ENCODE measurements at places on chromosomes 16 and 17.

- DNase-seq: no peak
Observed at GRCh38 chr17:50420419-50421112, 5.5 kb upstream of the ACSF2 start.

- no peak for DNase-seq
Observed at GRCh38 chr17:77071925-77072490, 68.8 kb upstream of the SEC14L1 start.

DNA sequence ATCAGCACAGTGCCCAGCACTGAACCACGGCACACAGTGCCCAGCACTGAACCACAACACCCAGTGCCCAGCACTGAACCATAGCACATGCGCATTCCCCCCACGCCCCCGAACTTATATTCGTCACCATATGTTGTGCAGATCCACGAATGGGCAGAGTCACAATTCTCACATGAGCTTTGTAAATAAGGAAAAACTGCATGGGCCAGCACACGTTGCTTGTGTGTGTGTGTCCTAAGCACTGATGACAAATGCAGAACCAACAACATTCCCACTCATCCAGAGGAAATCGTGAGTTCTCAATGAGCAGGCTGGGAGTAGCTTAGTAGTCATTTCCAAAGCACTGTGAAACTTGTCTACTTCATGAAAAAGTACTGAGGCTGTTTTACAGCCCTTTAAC lies 70.0 kb downstream of the ADCY9 start:
- DNase-seq: no peak

DNA sequence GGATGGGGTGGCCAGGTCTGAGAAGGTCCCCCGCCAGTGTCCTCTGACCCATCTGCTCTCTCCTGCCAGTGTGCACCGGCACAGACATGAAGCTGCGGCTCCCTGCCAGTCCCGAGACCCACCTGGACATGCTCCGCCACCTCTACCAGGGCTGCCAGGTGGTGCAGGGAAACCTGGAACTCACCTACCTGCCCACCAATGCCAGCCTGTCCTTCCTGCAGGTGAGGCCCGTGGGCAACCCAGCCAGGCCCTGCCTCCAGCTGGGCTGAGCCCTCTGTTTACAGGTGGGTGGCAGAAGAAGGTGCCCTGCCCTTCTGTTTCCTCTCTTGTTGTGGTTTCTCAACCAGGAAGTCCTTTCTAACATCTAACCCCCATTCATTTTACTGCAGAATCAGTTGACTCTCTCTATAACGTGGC lies 7.1 kb downstream of the ERBB2 start:
- no peak for DNase-seq

DNA sequence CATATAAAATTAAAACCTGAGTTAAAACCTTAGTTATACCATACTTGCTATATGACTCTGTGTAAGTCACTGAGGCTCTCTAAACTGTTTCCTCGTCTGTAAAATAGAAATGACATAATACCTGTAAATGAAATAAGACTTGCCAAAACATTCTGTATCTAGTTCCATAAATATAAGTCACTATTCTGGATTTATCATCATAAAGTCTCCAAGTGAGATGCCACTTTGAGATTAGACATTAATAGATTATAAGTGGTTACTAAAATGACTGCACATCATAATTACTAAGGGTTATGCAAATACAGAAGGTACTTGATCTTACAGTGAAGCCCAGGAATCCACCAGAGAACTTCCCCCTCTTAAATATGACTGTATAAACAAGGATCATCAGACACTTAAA lies 12.0 kb upstream of the BRIP1 start:
- no peak for DNase-seq

DNA sequence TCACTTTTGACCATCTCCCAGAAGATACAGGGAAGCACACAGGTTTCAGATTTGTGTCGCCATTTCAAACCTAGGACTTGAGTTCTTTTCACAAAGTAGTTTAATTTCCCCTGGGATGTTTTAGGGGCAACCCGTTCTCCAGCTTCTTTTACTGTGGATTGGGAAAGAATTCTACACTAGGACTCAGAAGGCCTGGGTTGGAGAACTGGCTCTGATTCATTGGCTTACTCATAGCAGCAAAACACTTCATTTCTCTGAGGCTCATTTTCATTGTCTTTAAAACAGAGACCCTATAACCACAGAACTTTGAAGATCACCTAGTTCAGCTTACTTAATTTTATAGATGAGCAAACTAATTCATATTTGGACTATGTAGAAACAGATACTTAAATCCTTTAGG lies 175.9 kb upstream of the SALL1 start:
- no peak for DNase-seq

- peak; percentile 32 for DNase-seq
Observed at GRCh38 chr17:43400943-43401717, 2.3 kb downstream of the ARL4D start.

- DNase-seq: no peak
Observed at GRCh38 chr16:17348826-17349225, 121.9 kb downstream of the XYLT1 start.

GRCh38 chr17:37779554-37779953 lies 34.7 kb upstream of the HNF1B start:
- no peak for DNase-seq

DNA sequence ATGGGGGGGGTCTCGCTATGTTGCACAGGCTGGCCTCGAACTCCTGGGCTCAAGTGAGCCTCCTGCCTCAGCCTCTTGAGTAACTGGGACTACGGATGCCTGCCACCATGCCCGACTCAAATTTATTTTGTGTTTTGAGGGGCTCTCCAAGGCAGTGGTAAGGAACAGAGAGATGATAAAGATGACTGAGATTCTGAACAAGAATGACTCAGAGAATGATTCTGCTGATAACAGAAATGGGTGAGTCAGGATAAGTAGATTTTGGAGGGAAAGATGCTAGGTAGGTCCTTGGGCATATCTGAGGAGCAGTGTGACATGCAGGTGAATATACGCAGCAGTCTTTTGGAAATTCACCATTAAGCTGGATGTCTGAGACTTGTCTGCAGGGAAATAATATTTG lies 2.6 kb downstream of the TMEM220 start:
- no peak for DNase-seq

DNA sequence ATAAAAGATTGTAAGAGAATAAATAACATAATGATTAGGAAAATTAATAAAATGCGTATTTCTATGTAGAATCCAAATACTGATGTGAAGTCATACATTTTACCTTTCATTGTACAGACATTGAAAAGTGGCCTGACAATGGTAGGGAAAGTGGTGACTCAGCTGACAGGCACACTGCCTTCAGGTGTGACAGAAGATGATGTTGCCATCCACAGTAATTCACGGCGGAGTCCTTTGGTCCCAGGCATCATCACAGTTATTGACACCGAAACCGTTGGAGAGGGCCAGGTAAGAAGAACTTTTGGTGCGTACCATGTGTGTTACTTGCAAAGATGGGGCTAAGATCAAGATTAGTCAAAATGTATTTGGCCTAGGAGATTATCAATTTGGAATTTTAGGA lies 232.8 kb downstream of the BCAS3 start:
- no peak for DNase-seq

DNA sequence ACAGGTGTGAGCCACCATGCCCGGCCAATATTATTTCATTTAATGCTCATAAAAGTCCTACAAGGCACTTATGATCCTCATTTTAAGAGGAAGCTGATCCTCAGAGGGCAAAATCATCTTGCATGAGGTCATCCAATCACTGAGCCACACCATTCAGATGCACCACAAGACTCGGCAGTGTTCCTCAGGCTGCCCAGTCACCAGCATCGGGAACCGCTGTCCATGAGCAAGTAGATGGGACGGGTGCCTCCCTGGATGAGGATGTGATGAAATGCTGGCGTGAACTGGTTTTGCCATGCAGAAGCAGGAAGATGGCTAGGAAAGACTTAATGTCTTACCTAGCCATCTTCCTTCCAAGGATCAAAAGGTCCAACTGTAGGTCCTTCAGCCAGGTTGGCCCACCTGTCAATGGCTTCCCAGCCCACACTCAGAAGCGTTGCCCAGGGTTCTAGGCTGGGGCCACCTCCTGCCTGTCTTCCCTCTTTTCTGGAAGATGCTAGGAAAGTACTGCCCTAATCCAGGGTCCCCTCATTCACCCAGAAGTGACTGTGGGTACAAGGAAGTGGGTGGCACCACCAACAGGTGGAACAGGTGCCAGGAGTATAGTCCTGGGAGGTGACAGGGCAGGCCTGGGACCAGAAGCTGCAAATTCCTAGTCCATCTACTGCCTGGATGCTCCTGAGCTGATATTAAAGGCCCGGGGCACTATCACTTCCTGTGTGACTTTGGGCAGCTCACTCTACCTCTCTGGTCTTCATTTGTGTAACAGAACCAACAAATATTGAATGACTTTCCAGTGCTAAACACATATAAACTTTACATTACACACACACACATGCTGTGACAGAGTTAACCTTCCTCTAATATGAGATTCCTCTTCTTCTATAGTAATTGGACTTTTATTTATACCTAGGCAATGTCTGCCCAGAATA lies 32.2 kb upstream of the CRYBA1 start:
- no peak for DNase-seq

GRCh38 chr17:9472094-9472493 lies 103.5 kb downstream of the STX8 start:
- no peak for DNase-seq

DNA sequence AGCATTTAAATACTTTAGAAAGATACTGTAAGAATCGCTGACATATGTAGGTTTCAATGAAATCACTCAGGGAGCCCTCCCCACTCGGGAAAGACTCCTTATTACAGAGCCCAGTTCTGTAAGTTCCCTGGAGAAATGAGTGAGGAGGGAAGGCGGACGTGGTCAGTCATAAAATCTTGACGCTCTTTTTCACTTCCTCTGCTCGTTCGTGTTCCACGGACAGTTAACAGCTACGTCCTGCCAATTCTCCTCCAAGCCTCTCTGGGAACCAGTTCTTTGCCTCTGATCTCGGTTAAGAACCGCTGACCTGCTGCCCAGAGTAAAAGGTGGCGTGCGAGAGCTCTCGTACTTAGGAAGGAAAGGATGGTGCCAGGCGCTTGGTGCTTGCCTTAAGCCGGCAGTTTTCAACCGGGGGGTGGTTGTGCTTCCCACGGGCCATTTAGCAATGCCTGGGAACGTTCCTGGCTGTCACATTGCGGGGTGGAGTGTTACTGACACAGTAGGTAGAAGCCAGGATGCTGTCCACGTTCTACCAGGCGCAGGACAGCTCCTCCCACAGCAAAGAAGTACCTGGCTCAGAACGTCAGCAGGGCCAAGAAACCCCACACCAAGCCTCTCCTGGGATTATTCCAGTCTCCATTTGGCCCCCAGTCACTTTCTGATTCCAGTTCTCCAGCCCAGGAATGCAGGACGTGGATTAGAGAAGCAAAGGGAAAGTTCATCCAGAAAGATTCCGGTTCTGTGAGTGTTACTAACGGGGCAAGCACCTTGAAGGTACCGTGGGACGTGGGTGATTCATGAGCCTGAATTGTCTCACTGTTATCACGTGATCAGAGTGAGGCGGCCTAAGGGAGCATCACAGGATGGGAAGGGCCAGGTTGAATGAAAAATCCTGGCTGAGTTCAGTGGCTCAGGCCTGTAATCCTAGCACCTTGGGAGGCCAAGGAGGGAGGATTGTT lies 87.7 kb downstream of the MRM3 start:
- DNase-seq: no peak

- no peak for DNase-seq
Observed at GRCh38 chr16:1465567-1465915, 9.3 kb downstream of the CLCN7 start.

- no peak for DNase-seq
Observed at GRCh38 chr16:72073560-72074230, 10.7 kb downstream of the HPR start.

- DNase-seq: no peak
Observed at GRCh38 chr17:67227488-67227887, 17.5 kb downstream of the HELZ start.

GRCh38 chr16:74888232-74888862 lies 96.6 kb downstream of the WDR59 start:
- no peak for DNase-seq

DNA sequence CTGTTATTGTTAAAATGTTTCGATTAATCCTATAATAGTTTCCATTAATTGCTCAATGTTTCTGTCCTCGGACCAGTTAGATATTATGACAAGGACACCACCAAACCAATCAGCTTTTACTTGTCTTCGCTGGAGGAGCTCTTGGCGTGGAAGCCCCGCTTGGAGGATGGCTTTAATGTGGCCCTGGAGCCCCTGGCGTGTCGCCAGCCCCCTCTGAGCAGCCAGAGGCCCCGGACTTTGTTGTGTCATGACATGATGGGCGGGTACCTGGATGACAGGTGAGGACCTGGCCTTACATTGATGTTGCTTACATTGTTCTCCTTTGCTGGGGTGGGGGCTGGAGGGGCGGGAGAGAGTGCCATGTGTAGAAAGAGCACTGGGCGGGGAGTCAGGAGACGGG lies 3.0 kb downstream of the ENGASE start:
- no peak for DNase-seq

- DNase-seq: no peak
Observed at GRCh38 chr17:34755371-34755770, 176.0 kb downstream of the TMEM132E start.

DNA sequence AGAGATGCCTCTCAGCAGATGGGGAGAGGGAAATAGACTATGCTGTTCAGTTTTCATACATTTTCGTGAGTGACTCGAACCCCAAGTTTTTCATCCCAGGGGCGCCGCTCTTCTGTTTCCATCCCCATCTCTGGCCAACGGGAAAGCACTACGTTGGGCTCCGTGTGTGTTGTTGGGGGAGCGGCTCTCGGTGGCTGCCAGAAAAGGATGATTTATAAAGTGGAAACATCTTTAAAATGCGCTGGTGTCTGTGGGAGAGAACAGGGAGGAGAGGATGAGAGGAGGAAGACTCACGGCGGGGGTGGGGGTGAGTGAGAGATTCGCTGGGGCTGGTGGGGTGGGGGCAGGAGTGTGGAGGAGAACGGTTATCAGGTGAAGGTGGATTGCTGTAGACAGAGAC lies 5.8 kb downstream of the TBX4 start:
- DNase-seq: no peak

GRCh38 chr17:39899215-39899614 lies 19.2 kb downstream of the GSDMB start:
- no peak for DNase-seq

- DNase-seq: no peak
Observed at GRCh38 chr16:59684911-59685310, 950.8 kb upstream of the GOT2 start.

DNA sequence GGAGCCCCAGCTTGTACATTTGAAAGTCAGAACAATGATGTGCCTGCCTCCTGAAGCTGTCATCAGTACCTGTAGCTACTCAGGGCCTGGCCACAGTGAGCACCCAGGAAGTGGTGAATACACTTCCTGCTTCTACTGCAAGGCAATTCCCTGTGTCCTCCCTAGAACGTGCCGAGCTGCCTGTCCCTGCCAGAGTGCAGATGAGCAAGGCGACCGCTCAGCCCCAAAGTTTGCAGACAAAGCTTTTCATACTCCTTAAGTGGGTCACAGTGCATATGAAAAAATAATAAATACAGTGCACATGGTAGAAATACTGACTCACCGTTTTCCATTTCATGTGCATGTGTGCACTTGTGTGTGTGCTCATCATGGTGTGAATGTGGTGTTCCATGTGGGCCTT lies 77.3 kb downstream of the MPRIP start:
- no peak for DNase-seq
